ENCODE measurements at places on chromosomes 4 and X. TPM values are rescaled to one million over a fixed set of nuclear protein-coding genes. Genes with fewer than 3 reads are reported as not detected.

DNA sequence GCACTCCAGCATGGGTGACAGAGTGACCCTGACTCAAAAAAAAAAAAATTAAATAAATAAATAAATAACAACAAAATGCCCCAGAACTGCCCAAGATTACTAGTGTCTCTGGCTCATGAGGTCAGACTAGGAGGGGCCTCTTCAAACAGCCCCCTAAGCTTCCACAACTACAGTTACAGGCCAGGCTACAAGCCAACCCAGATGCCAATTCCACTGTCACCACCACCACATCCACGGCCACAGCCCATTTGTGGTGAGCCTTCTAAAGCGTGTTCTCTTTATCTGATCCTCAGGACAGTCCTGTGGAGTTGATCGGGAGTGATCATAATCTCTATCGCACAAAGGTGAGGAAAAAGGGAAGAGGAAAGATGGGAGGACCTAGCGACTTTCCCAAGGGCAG, 36.6 kb downstream of the IGFBP7 start:
- no peak for DNase-seq

DNA sequence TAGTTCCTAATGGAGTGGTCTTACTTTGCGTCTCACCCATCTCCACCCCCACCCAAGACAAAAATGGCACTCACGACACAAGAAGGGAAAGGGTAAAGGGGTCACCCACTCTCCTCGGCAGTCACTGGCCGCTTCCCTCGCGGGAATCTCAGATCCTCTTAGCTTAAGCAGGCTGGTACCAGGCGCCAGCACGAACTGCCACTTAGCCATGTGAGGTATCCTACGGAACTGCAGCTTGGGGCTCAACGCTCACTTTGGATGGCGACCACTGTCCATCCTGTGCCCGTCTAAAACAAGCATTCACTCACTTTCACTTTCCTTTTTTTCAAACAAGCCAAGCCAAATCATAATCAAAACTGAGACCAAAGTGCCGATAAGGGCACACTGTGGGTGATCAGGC, 14.6 kb upstream of the MAGIX start:
- no peak for DNase-seq

GRCh38 chr4:27024805-27025204, 164.2 kb downstream of the STIM2 start:
- no peak for DNase-seq

GRCh38 chrX:136147315-136147901, at the start of gene FHL1:
TSS of gene FHL1 (plus strand) at chrX:136147533.
- DNase-seq: peak; percentile 21

NLGN3 gene
- 0.22 TPM for total RNA-seq

Measured in pancreas (tissue), 10 donors.